Spleen (tissue), 13 donors: ENCODE measurements at places on chromosomes 6 and 20. TPM values are rescaled to one million over a fixed set of nuclear protein-coding genes. Genes with fewer than 3 reads are reported as not detected.

The COL19A1 gene
- polyA plus RNA-seq = 0.64 TPM

The ARMH2 gene
- polyA plus RNA-seq = 1.0 TPM

The C20orf173 gene
- polyA plus RNA-seq = not detected

The CGA gene
- polyA plus RNA-seq = not detected

The CDSN gene
- polyA plus RNA-seq = not detected

The SLC32A1 gene
- not detected for polyA plus RNA-seq

The LHFPL5 gene
- not detected for polyA plus RNA-seq

The TNF gene
- 13.3 TPM for polyA plus RNA-seq

The SLC22A2 gene
- polyA plus RNA-seq = not detected

The SLC22A16 gene
- 0.12 TPM for polyA plus RNA-seq

The MRPL18 gene
- 66.2 TPM for polyA plus RNA-seq

The NKX2-4 gene
- not detected for polyA plus RNA-seq

The ASF1A gene
- 19.6 TPM for polyA plus RNA-seq

The F13A1 gene
- polyA plus RNA-seq = 1.8 TPM

The NOX3 gene
- polyA plus RNA-seq = 0.03 TPM

The PRSS35 gene
- 0.06 TPM for polyA plus RNA-seq

The SLC29A1 gene
- 8.5 TPM for polyA plus RNA-seq

The DAAM2 gene
- 6.0 TPM for polyA plus RNA-seq

The LGSN gene
- polyA plus RNA-seq = 0.09 TPM

The PDE7B gene
- polyA plus RNA-seq = 0.67 TPM

The CASS4 gene
- polyA plus RNA-seq = 1.6 TPM

The SLC16A10 gene
- 0.46 TPM for polyA plus RNA-seq

The PPIL6 gene
- 0.36 TPM for polyA plus RNA-seq

The ULBP2 gene
- polyA plus RNA-seq = 0.30 TPM

The TTK gene
- 0.74 TPM for polyA plus RNA-seq

The SLC35D3 gene
- polyA plus RNA-seq = not detected

The ADGB gene
- not detected for polyA plus RNA-seq

The DEFB132 gene
- polyA plus RNA-seq = not detected

The PTCRA gene
- 1.1 TPM for polyA plus RNA-seq

The PREX1 gene
- 49.7 TPM for polyA plus RNA-seq

The PNPLA1 gene
- polyA plus RNA-seq = 0.38 TPM

The GRIK2 gene
- polyA plus RNA-seq = 0.07 TPM

The HMGCLL1 gene
- not detected for polyA plus RNA-seq

The FUCA2 gene
- polyA plus RNA-seq = 15.3 TPM

The DCDC2 gene
- polyA plus RNA-seq = 0.02 TPM

The EMILIN3 gene
- polyA plus RNA-seq = 0.03 TPM

The PMEPA1 gene
- 4.8 TPM for polyA plus RNA-seq

The ZNF391 gene
- polyA plus RNA-seq = 1.4 TPM
